ENCODE measurements at places on chromosomes 16 and 17.

DNA sequence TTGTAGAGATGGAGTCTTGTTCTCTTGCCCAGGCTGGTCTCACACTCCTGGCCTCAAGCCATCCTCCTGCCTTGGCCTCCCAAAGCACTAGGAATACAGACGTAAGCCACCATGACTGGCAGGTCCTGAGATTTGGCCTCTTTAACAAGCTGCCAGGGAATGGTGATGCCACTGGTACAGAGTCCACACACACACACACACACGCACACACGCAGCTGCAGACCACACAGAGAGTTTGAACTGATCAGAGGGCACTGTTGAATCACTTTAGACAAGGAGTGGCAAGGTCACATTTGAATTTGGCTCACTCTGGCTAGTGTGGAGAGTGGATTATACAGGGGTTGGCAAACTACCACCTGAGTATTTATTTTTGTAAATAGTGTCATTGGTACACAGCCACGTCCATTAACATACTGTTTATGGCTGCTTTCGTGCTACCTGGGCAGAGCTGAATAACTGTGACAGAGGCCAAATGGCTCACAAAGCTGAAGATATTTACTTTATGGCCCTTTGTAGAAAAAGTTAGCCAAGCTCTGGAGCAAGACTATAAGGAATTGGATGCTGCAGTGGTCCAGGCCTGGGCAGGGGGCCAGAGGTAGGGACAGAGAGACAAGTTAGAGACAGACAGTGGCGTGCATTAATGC is 9.9 kb downstream of the ITPRIPL2 start:
- no peak for DNase-seq

DNA sequence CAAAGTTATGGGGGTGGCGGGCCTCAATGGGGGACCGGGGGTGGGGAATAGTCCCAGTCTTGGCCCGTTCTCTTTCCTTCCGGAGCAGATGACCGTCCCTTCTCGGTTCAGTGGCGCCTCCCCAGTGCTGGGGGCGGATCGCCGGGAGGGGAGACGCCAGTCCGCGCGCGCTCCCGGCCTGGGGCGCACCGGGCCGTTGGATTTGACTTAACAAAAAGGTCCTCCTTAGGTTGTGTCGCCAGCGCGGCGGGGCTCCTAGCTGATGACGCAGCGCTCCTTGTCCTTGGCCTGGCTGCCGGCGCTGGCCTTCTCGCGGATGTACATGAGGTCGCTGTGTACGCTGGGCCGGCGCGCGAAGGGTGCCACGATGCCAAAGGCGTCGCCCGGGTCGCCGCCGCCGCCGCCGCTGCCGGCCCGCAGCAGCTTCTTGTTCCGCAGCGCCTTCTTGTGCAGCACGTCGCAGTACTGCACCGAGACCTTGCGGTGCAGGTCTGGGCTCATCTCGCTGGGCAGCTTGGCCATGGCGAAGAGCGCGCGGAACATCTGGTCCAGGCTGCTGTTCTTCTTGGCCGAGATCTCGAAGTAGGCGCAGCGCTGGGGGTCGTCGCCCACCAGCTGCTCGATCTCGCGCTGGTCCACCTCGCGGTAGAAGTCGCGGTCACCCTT is 1.2 kb downstream of the RASD1 start:
- peak; percentile 56 for DNase-seq

GRCh38 chr16:10813099-10813455 is 5.5 kb downstream of the TVP23A start:
- DNase-seq: no peak

GRCh38 chr16:14043278-14043677 is 27.8 kb upstream of the MRTFB start:
- no peak for DNase-seq

GRCh38 chr17:5976251-5976650 is 93.9 kb upstream of the WSCD1 start:
- DNase-seq: no peak

GRCh38 chr16:78812582-78812981 is 713.1 kb downstream of the WWOX start:
- no peak for DNase-seq

- DNase-seq: no peak
Measured at GRCh38 chr16:54275956-54276355, 10.6 kb downstream of the IRX3 start.

DNA sequence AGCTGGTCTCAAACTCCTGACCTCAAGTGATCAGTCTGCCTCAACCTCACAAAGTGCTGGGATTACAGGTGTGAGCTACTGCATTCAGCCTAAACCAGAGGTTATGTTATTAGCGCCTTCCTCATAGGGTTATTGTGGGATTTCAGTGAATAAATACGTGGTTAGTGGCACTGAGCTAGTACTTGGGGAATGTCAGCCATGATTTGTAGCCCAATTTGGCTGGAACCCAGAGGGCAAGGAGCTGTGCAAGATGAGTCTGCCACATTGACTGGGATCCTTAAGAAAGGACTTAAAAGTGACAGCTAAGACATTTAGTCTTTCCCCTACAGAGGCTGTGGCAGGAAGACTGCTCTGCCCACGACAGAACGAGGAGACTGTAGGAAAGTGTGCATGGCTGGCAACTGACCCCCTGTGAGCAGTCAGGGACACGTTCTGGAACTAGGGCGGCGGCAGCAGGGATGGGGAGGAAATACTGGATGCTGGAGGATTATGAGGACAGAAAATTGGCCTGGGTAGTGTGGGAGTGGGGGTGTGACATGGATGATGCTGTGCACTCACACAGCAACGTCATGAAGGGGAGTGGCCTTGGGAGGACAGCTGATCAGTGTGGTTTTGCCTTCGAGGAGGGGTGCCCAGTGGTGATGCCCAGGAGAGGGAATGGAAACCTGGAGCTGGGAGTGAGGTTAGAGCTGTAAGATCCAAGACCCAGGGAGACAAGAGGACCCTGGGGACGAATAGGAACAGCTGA is 14.6 kb downstream of the ATP5PD start:
- no peak for DNase-seq

- DNase-seq: no peak
Measured at GRCh38 chr16:65044873-65045272, 77.0 kb downstream of the CDH11 start.

DNA sequence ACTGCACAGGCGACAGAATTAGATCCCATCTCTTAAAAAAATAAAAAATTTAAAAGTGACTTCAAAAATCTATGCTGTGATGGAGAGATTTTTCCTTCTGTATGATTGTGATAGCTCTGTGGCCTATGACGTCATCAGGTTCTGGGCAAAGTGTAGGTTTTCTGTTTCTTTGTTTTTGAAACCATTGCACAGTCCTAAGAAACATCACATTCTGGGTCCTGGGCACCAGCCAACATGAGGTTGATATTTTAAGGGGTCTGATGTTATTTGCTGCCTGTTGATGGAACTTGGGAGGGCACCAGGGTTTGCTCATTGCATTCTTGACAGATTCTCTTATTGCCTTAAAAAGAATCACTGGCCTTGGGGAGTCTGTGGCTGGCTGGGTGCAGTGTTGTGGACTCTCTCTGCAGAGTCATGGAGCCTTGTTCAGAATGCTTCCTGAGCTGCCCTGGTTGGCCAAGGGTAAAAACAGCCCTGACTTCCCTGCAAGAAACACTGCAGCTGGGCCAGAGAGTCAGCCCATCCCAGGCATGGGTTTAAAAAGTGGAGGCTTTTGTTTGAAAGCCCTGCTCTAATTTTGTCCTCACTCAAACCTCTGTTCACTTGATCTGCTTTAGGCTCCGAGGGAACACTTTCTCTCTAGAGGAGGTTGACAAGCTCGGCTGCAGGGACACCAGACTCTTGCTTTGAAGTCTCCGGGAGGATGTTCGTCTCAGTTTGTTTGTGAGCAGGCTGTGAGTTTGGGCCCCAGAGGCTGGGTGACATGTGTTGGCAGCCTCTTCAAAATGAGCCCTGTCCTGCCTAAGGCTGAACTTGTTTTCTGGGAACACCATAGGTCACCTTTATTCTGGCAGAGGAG is 10.5 kb upstream of the CYLD start:
- no peak for DNase-seq

DNA sequence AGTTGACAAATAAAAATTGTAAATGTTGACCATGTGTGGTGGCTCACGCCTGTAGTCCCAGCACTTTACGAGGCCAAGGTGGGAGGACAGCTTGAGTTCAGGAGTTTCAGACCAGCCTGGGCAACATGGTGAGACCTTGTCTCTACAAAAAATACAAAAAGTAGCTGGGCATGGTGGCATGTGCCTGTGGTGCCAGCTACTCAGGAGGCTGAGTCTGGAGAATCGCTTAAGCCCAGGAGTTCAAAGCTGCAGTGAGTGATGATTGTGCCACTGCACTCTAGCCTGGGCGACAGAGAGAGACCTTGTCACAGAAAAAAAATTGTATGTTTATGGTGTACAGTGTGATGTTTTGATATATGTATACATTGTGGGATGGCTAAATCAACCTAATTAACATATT is 119.6 kb downstream of the NPIPB5 start:
- no peak for DNase-seq

DNA sequence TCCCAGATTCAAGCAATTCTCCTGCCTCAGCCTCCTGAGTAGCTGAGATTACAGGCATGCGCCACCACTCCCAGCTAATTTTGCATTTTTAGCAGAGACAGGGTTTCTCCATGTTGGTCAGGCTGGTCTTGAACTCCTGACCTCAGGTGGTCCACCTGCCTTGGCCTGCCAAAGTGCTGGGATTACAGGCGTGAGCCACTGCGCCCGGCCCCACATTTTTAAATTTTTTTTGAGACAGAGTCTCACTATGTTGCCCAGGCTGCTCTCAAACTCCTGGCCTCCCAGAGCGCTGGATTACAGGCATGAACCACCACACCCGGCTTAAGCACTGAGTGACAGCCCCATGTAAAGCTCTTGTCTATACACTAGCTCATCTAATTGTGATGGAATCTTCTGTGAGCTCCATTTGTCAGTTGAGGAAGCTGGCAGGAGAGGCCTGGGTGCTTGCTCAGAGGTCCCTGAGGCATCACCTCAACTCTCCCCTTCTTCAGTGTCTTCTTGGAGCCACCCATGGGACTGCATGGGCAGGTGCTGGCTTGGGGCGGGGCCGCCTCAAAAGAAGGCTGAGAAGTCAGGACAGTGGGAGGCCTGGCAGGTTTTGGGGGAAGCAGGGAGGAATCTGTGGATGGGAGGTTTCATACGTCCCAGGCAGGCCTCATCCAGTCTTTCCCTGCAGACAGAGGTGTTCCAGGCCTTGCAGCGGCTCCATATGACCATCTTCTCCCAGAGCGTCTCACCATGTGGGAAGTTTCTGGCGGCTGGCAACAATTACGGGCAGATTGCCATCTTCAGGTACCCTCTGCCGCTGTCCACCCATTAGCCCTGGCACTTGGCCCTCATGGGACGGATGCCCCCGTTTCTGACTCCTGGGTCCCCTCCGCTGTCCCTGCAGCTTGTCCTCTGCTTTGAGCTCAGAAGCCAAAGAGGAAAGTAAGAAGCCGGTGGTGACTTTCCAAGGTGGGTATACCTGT is 1.5 kb downstream of the THOC6 start:
- DNase-seq: no peak

DNA sequence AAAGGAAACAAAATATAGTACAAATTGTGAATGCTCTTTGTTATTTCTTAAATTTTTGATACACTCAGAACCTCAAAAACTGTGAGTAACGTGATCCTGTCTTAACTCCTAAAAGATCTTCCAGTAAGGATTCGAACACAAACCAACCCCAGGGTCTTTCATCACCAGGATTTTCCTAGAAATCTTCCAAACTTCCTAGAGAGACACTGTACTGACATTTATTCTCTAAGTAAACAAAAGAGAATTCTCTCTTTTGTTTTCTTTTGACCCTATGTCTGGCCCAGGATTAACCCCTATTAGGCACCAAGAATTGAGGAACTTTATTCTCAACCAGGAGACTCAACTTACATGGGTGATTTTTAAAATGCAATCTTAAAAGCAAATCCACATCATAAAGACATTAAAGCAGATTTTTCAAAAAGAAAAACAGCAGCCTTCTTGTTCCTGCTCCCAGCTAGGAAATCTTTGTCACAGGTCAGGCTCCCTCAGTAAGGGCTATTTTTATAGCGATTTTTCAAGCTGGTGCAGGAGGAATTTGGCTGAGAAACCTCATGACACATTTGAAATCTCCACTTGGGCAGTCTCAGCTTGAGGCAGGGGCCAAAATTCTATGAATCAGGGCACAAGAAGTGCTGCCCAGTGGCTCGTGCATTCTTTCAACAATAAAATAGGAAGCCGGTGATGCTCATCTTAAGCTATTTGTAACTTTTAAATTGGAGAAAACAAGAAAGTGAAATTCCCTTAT is 6.2 kb upstream of the SMG1 start:
- DNase-seq: peak; percentile 21

DNA sequence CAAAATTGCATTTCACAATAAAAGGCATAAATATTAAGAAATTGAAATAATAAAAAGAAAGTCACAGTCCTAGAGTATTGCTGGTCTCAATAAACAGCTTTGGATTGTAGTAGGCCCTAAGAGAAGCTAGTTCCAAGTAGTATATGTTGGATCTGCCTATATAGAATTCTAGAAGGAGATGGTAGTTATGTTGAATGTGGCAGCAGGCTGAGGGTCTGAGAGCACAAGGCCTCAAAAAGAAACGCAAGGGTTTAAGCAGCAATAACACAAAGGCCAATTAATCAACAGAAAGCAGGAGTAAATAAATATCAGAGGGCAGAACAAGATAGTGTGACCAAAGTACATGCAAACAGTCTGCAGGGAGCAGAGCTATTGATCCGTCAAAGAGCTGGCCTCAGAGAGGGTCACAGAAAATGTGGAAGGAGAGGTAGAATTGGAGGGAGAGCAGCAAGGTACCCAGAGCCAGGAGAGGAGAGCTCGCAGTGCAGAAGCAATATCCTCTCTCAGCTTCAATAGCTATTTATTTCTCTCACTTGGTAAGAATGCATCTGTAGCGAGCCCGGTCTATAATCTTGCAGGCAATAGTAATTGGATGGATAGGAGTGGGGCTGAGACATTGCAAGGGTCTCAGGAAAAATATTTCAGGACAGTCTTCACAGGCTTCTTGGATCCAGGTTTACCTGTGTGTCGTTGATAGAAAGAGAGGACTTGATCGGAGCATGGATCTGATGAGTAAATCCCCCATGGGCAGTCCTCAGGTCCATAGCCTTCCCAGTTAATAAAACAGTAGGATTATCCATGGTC is 25.1 kb upstream of the MED13 start:
- no peak for DNase-seq

DNA sequence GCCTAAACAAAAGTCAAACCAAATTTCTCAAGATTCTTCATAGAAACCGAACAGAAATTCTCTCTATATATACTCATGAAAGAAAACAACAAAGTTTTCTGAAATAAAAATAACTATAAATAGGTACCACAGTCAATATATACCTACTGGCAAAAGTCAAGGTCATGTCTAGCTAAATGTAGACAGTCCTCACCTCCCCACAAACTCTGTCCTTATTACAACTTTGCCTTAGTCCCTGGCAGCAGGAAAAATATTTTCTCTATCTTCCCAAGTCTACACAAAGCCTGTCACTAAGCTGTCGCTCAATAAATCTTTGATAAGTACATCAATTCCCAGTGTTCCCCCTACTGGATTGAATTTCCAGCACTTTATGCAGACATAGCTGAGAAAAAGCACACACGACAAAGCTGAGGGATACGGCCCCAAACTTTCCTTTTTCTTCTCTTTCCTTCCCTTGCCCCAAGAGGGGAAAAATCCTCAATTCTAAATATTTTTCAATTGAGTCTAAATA is 2.7 kb downstream of the CFAP20 start:
- DNase-seq: no peak

GRCh38 chr17:77228241-77228752 is 87.5 kb downstream of the SEC14L1 start:
- DNase-seq: no peak

Measured in neuronal stem cell (in vitro differentiated cells).